ENCODE measurements at places on chromosomes 2 and 18.

DNA sequence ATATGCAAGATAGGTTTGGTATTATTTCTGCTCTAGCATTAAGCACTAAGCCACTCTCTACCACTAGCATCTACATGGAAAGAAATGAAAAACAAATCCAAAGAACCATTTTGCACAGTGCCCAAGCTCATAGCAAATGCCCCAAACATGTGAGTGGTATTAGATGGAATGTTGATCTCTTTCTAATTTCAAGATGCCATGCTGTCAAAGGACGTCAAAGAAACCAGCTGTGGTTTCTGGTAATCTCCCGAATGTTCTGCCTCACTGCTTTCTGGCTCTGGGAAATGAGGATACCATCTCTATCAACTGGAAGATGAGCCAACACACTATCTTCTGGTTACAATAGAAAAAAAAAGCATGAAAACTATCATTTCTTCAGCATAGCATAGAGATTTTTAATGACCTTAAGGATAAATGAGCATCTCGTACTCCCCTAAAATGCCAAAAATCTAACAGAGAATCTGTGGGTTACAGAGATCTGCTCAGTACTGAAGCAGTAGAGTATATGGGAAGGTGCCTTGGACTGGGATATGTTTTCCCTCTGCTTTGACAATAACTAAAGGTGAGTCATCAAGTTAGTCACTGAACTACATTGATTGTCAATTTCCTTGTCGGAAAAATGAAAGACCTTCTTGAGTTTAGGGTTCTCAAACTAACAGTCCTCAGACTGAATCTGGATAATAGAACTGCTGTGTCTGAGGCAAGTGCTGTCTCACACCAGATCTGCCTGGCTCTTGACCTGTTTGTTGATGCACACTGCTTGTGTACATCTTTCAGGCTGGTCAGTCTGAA is 244.8 kb upstream of the NCKAP5 start:
- DNase-seq: peak; percentile 27

GRCh38 chr2:3269425-3270094 is 108.1 kb downstream of the EIPR1 start:
- no peak for DNase-seq

DNA sequence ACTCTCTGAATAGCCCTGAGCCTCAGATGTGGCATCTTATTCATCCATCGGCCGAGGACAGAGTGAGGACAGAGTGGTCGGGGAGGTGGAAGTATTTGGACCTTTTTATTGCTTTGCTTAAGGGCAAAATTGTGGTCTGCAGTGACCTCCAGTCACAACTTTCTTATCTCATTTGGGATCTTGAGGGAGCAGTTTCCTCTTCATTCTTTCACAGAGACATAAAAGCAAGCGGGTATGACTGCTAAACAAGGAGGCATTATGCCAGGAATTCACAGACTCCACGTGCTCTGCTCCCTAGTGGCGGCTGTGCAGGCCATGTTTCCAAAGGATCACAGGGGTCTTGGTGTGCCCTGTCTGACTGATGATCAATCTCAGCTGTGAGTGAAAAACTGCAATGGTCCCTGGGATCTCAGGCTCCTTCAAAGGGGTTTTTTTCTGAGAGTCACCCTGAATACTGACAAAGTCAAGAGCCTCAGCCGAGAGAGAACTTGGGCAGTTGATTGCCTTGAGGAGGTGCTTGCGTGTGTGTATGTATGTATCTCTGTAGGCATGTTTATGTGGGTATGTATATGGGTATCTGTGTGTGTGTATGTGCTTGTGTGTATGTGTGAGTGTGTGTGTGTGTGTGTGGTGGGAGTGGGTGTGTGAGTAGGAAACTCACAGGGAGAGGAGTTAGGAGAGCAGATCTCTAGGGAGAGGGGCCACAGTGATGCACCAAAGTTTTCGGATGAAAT is 47.7 kb downstream of the RAPGEF4 start:
- DNase-seq: peak; percentile 81

GRCh38 chr2:64141674-64142405 is 2.4 kb downstream of the PELI1 start:
- DNase-seq: peak; percentile 6

DNA sequence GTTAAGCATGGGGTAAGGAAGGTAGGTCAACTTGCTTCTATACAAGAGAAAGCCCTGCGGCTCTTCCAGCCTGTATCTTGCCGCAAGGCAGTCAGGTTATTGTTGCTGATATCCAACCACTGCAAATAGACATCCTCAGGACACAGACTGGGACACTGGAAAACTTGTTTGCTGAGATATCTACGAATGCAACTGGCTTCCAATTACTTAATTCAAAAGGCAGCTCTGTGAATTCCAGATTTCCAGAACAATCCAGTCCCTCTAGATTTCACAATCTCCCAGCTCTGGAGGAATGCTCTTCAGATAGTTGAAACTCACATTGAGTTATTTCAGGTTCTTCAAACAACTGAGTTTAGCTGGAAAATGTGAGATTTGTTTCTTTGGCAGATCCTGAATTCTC is 34.6 kb upstream of the SP9 start:
- no peak for DNase-seq

- DNase-seq: no peak
Observed at GRCh38 chr18:56391931-56392590, 246.3 kb downstream of the TXNL1 start.

GRCh38 chr18:9244376-9244775 is 90.2 kb upstream of the TWSG1 start:
- no peak for DNase-seq

- DNase-seq: no peak
Observed at GRCh38 chr2:236909802-236910201, 175.9 kb upstream of the COPS8 start.

DNA sequence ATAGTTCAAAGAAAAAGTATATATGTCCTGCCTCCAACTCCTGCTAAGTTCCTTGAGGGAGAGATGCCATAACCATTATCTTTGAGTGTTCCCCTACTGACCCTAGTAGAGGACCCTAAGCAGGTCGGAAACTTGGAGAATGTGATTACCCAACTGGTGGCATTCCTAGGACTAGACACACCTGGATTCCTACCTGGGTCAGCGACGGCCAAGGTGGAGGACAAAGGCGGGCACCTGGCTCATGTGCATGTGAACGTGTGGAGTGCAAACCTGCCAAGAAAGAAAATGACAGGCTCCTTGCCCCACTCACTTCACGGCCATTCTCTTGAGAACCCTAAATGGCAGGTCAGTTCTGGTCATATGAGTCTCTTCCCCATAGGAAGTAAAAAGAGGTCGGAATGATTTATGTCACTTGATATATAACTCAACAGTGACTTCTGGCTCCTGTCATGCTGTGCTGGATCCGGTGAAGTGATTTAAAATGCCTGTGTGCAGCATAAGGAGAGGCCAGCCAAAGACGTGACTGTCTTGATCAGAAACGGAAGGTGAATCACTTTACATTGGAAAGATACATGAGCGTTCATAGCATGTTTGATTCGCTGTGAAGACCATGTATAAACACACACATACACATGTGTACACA is 371.6 kb downstream of the EIPR1 start:
- no peak for DNase-seq

DNA sequence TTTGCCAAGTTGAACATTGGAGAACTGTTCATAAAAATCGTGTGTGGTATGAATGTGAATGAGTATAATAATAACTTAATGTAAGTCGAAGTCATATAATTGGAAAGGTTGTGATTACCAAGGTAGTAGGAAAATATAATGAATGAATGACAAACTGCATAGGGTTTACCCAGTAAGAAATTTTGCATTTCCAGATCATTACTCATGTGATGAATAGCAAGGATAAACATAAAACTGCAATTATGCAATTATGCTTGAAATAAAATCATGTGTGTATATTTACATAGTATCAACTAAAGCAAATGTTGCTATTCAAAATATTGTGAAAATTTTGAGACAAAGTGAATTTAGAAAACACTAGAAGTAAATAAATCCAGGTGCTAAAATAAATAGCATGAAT is 1108.7 kb upstream of the TMEFF2 start:
- no peak for DNase-seq

- DNase-seq: no peak
Observed at GRCh38 chr2:194380011-194380410, 1277.0 kb upstream of the SLC39A10 start.

DNA sequence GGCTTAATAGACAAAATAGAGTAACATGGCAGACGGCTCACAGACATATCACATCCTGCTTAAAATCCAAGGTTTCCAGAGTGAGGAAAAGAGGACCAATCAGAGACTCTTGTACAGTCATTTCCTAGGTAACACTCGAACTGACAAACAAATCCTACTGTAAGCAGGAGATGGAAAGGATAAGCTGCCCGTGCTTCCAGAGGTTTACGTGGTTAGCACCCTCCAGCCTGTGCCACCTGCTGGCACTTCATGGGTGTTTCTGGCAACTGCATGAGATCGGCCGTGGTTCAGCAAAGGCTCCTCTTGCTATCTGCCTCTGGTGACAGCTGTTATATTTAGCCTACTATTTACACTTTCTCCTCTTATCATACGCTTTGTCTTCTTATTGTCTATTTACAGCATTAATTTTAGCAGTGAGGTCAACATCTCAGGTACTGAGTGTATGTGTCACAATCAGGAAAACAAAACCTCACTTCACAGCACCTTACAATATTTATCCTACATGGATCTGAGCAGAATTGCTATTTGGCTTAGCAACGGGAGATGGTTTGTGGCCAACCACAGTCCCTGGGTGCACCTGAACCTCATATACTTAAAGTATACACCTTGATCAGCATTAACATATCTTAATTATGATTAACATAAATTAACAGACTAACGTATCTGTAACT is 226.9 kb downstream of the TMEM163 start:
- DNase-seq: no peak

GRCh38 chr2:38533757-38534545 is 68.8 kb downstream of the HNRNPLL start:
- DNase-seq: no peak

GRCh38 chr2:108215794-108216211 is 24.0 kb upstream of the SULT1C3 start:
- DNase-seq: peak; percentile 49

- peak; percentile 28 for DNase-seq
Observed at GRCh38 chr2:176001281-176001915, 669 bp downstream of the LNPK start.

- no peak for DNase-seq
Observed at GRCh38 chr2:144310484-144310883, 209.4 kb downstream of the ZEB2 start.

DNA sequence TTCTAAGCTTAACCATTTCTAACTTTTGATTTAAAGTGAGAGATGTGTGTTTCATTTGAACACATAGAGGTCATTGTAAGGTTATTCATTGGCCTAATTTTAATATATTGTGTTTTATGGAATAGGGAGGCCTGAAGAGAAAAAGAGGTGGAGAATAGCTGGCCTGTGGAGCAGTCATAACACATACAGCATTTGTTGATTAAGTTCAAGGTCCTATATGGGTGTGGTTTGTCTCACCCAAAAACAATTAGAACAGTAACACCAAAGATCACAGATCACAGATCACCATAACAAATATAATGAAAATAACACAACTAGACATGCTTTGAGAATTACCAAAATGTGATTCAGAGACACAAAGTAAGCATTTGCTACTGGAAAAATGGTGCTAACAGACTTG is 252.4 kb upstream of the SPOPL start:
- no peak for DNase-seq

- DNase-seq: no peak
Observed at GRCh38 chr2:45960057-45960863, 308.8 kb downstream of the PRKCE start.

DNA sequence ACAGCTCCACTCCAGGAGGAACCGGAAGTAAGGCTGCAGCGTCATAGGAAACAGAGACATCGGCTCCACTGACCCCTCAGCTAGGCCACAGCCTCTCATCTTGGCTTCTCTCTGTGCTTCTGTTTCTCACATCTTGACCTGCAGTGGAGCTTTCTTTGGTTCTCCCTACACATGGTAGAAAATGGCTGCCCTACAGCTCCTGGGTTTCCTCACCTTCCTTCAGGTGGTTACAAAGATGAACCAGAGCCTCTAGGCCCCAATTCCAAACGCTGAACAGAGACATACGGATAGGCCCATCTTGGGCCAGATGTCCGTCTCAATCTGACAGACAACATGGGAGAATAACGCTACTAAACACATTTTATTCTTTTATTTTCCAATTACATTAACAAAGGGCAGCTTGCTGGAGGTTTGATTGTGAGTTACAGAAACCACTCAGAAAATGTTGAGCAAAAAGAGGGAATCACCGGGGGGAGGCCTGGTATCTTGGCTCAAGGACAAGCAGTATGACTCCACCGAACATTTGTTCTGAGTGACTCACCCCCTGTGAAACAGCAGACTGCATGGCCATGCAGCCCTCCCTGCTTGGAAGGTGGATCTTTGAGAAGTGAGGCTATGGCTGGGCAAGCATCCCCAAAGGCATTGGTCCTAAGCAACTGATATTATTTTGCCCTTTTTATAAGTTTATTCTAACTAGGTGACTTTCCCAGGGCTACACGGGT is 303.5 kb downstream of the CDCA7 start:
- peak; percentile 95 for DNase-seq

DNA sequence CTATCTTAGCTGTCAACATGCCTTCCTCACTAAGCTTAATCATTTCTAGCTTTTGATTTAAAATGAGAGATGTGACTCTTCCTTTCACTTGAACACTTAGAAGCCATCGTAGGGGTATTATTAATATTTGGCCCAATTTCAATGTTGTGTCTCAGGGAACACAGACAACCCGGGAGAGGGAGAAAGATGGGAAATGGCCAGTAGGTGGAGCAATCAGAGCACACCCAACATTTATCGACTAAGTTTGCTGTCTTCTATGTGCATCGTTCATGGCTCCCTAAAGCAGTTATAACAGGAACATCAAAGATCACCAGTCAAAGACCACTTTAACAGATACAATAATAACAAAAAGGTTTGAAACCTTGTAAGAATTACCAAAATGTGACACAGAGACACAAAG is 110.2 kb downstream of the OLA1 start:
- DNase-seq: no peak

- no peak for DNase-seq
Observed at GRCh38 chr2:96698221-96698861, 41.5 kb downstream of the LMAN2L start.

DNA sequence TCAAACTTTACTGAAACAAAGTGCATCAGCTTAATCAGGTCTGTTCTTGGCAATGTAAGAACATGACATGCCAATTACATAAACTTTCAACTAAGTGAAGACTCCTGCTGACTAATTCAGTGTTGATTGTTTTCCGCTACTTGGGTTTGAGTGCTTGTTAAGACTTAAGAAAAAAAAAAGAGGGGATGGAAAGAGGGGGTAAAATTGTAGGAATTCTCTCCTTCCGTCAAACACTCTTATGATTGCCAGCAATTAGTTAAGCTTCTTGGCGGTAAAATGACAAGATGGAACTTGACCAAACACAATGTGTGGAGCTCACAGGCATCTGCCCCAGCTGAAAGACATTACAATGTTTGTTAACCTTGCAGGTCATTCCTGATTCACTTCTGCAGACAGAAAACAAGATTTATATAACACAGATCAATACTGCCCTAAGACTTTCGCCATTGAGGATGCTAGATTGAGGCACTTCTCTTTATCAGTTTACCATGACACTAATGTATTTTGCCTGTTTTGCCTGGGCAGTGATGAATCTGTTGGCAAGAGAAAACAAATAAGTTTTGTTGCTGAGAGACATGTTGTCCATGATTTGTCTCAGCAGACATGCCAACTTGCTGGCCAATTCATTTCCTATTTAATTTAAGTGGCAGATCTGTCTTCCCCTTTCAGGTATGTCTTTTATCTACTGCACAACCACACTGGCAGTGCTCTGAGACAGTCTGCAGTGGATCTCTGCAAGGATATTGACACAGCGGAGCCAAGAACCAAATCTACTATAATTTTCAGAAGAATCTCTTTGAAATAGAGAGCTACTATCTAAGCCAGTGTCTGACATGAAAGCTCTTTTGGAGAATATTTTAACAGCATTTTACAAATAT is 410.0 kb upstream of the KCNH7 start:
- no peak for DNase-seq

Data from brain microvascular endothelial cell (primary cell).